ENCODE measurements at places on chromosomes 3 and 15.
A peak's percentile ranks its signal among the peaks of the same experiment; 100 is the strongest.

DNA sequence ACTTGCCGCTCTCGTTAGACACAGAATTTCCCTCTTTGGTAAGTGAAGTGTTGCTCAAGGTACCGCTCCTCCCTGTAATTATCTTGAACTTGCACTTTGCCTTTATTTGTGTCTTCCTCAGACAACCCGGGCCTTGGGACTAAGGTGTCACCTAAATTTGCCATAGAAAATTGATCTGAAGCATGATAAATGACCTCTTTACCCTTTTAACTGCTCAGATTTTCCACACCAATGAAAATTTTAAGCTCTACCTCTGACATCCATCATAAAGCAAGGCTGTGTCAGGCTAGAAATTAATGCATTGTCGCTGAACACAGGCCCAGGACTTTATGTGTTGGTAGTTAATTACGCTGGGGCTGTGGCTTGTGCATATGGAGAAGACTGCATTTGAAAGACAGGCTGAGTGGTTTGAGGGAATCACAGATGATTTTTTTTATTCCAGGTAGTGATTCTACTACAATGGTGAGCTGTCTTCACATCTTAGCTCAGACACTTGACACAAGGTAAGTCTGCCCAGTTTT lies 199.6 kb upstream of the CHRM5 start:
- DNase-seq = no peak

DNA sequence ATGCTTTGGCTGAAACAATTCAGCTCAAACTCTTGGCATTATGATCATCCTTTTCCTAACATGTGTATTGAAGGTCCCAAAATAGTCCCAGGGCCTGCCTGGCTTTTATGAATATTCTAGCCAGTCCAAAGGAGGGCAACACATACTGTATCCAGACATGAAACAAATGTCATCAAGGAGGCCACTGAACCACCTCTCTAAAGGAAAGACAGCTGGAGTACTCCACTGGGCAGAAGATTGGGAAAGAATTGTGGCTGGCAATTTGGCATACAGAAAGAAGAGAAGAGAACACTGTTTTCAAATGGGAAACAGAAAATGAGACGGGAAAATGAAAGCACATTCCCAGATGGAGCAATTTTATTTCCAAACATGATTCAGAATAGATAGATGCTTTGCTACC lies 80.6 kb downstream of the NCEH1 start:
- DNase-seq = no peak

DNA sequence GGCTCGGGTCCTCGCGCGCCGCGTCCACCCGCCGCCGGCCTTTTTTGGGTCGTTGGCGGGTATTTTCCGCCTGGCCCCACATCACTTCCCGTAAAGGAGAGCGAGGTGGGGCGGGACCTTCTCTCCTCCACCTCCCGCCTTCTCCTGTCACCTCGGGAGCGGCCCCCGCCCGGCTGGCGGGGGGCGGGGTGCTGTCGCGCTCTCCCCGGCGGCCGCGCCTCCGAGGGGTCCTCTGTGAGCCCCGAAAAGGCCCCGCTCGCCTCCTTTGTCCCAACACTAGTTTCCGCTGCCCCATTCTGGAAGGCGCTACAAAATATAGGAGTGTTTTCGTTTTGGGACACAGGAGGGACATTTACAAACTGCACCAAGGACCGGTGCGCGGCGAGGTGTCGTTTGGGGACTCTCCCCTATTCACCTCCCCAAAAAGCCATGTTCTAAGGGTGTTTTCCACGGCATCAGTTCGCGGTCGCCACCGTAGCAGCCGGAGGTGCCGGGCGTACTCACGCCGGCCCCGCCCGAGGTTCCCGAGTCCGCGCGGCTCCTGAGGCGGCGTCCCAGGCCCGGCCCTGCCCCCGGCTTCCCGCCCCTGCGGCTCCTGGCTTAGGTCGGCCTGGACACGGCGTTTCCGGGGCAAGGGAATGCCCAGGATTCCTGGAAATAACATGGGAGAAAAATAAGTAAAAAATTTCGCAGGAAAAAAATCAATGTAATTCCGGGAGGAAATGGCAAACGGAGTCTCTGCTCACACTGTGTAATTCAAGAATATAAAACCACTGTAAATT lies at the start of gene RAB27A:
Gene RAB27A, minus strand, starts transcription at position 68 of the 782 bp plus-strand sequence. CDS start 54,879 bp downstream, outside the sequence.
- DNase-seq = peak; percentile 14

DNA sequence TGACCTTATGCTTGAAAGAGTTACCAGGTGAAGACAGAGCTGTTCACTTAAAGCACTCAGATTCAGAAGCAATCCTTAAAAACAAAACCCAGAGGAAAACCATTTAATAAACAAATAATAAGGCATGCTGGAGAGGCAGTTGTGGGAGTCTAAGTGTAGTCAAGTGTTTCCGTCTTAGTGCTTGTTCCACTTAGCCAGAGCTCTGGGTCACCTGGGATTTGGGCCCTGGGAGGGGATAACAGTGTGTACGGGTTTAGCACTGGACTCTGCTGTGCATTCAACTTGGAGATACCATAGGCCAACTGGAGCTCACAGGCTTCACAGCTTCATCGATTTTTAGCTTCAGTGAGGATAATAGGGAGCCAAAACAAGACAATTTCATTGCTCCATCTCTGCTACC lies 444.6 kb downstream of the CNTN4 start:
- no peak for DNase-seq

DNA sequence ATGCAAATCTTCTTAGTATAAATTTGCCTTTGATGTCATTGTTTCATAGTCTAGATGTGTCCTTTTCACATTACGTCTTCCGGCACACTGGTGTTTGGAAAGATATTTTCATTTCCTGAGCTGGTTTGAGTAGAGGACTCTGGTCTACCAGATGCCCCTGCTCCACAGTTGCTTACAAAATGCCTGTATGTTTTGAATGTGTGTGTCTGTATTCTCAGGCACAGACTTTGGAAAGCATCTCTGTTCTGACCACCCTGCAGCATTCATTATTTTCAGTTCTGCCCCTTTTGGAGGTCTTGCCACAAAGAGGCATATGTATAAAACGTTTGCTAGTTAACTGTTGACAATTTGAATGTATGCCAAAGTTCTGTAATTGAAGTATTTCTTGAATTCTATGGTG lies 236.0 kb upstream of the GOLIM4 start:
- DNase-seq = no peak

DNA sequence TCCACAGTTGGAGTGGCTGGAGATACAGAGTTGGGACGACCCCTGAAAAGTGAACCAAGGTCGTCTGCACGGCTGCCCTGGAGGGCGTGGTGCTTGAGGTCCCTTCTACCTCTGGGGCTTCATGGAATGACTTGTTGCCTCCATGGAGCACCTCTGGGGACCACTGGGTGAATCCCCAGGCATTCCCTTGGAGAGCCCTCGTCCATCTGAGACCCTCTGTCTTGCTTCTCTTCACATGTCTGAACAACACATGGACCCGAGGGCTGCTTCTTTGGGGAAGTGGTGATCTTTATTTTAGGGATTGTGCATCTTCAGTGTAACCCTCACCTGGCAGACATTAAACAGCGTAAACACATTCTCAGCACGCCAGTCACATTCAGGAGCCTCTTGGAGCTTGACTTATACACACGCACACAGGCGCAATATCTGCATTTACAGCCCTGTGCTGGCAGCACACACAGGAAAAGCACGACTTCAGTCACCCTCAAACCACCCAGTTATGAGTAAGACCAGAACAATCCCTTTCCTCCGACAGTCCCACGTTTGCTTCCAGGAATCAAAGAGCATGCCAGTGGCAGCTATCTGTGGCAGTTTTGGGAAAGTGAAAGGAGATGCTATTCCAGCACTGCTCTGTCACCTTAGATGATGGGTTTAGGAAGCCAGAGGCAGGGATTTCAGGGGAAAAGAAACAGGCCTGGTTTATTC lies 12.6 kb downstream of the FAM107A start:
- DNase-seq = no peak

Measured in NAMALWA (cell line).